Muscle of back (tissue), 13 donors: ENCODE measurements at places on chromosomes 2 and 18.

- DNase-seq = no peak
Measured at GRCh38 chr2:208609166-208609804, 202.7 kb downstream of the PTH2R start.

GRCh38 chr2:180184506-180184905, 177.4 kb upstream of the CWC22 start:
- DNase-seq = no peak

GRCh38 chr2:236558993-236559978, 10.3 kb upstream of the ACKR3 start:
- no peak for DNase-seq

DNA sequence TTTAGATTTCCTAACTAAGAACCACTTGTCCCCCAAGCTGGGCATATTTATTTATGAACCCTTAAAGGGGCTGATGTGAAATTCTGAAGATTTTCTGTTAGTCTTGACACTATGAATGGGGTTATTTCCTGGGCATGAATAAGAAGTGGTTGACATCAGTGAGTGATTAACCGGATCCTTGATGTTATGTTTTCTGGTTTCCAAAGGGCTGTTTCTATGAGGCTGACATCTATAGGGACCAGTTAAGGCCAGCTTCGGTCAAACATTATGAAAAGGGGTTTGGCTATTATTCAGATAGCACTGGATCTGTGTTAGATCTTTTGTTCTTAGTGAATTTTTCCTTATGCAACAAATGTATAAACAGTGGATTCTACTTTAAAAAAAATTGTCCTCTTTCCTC, 443.7 kb upstream of the SPRED2 start:
- peak; percentile 32 for DNase-seq
